ENCODE measurements at places on chromosomes 2 and 18.

GRCh38 chr2:64679673-64680425, 26.1 kb upstream of the SERTAD2 start:
- no peak for DNase-seq

GRCh38 chr2:132662732-132663131, 7.3 kb downstream of the LYPD1 start:
- no peak for DNase-seq

GRCh38 chr2:206274434-206275311, at the start of gene ZDBF2:
Gene ZDBF2 (plus strand): TSS chr2:206274663. CDS start chr2:206281850, 7,187 bp downstream.
- DNase-seq = peak; percentile 42

DNA sequence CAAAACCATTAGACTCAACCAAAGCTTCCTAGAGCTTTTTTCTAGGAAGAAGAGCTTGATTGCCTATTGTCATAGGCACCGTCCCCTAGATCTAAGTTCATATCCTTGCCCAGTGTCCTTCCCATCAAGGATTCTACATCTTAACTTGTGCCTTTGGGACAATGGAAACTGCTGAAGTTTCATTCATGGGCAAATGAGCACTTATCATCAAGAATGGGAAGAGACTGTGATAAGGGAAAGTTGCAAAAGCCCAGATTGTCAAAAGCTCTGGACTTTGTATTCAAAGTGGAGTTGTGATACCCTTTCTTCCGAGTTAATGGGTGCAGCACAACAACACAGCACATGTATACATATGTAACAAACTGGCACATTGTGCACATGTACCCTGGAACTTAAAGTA, 503.0 kb upstream of the KLHL29 start:
- no peak for DNase-seq

- no peak for DNase-seq
These were observed 1559.3 kb upstream of the ZEB2 start for GRCh38 chr2:146079216-146079615.

GRCh38 chr2:42207826-42208225, 38.7 kb downstream of the EML4 start:
- no peak for DNase-seq

DNA sequence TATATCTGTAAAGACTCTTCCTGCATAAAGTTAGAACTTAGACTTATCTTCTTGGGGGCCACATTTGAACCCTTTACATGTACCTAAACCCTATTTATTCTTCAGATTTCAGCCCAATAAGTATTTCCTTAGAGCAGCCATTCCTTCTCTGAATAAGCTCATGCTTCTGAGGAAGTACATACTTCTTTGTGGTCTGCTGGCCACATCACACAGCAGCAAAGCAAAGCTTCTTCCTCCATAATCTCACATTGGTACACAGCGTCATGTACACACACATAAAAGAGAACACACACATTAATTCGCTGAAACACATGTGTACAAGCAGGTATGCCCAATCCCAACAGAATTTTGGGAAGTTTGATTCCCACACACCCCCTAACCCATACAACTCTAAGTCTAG, 331.0 kb downstream of the CDH2 start:
- no peak for DNase-seq

DNA sequence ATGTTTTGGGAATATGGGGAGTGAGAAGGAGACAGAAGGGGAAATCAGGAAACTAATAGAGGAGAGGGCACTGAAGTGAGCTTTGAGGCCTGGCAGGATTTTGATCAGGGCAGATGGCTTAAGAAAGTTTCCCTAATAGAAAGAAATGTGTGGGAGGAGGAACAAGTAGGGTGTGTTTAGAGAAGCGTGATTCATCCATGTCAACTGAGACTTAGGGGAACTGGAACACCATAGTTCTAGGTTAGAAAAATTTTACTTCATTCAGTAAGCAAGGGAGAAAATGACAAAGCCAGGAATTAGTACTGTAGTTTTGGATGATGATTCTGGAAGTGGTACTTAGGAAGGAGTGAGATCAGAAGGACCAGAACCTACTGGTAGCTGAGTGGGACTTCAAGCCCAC, 296.0 kb downstream of the PLCL1 start:
- no peak for DNase-seq

DNA sequence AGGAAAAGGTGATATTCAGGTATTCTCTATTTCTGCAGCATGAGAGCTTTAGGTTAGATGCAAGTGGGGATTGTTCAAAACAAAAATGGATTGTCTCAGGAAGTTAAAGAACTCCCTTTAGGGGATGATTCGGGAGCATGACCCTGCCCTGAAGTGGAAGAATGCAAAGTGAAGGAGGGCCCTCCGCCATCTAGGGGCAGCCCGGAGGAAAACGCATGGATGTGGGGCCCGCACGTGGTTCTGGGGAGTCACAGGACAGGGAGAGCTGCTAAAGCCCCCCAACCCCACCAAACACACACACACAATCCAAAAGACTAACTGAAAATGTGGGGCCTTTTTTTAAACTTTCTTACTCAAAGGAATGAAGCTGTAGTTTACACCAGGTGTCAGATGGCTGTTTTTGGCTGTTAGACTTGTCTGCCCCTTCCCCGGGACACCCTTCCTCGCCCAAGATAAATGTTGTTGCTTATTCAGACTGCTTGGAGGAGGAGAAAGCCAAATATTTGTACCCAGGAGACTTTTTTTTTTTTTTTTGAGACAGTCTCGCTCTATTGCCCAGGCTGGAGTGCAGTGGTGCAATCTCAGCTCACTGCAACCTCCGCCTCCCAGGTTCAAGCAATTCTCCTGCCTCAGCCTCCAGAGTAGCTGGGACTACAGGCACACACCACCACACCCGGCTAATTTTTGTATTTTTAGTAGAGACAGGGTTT, 78.8 kb downstream of the HNRNPLL start:
- DNase-seq = no peak

GRCh38 chr2:236049981-236050380, 118.2 kb downstream of the GBX2 start:
- no peak for DNase-seq

DNA sequence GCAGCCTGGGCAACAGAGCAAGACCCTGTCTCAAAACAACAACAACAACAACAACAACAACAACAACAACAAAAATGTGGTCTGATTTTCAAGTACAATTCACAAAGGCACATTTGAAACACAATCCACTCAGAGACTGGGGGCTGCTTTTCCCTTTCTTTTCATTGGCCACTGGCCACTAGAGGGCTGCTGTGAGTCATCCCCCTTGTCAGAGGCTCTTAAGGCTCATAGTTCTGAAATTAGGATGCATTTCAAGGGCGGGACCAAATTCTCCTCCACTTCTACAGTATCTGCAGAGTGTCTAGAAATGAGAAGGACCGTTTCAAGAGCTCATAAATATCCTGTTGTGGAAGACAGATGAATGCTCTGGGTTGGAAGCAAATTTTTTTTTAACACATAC, 285.4 kb downstream of the NRXN1 start:
- no peak for DNase-seq

GRCh38 chr2:150517951-150518680, 30.6 kb upstream of the RND3 start:
- no peak for DNase-seq

GRCh38 chr2:7736646-7737305, 819.6 kb downstream of the RNF144A start:
- no peak for DNase-seq

- no peak for DNase-seq
These were observed 79.6 kb upstream of the ST6GAL2 start for GRCh38 chr2:106965611-106966010.

DNA sequence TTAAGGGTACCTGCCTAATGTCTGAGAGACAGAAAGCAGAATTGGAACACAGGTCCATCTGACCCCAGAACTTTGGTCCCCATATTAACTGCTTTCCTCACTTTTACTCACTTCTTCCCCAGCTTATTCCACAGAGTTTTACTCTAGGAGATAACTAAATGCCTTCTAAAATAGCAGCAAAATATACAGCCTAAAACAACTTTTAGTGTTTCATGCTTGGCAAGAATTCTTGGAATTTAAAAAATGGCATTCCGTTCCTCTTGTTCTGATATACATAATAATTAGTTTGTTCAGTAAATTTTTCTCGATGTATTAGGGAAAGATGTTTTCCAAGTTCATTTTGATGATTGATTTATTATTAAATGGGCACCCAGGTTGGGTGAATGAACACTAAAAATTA, 151.9 kb downstream of the FHOD3 start:
- DNase-seq = no peak

- no peak for DNase-seq
These were observed 184.7 kb downstream of the GFPT1 start for GRCh38 chr2:69202327-69202726.

- no peak for DNase-seq
These were observed 2187.6 kb upstream of the CELF4 start for GRCh38 chr18:39753178-39753577.

DNA sequence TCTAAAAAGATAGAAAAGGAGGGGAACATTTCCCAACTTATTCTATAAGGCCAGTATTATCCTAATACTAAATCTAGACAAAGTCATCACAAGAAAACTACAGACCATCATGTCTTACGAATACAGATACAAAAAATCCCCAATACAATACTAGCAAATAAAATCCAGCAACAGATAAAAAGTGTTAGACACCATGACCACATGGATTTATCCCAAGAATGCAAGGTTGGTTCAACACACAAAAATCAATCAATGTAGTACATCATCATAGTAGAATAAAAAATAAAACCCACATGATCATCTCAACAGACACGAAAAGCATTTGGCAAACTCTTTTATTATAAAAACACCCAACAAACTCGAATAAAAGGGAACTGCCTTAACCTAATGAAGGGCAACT, 18.5 kb downstream of the SLC66A2 start:
- DNase-seq = no peak

DNA sequence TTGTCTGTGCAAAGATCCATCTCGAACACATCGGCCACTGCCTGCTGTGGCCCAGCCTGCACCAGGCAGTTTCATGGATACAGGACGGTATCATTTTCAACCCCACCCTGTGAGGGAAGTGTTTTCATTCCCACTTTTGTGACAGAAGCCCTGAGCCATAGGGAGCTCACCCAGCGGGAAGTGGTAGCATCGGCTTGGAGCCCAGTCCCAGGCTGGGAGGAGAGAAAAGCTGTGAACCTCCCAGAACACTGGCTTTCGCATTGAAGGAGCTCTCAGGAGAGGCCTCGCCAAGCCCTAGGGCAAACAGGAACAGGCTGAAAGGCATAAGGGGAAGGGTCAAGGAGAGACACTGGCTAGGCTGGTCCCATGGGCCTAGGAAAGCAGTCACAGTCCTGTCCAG, 166.1 kb downstream of the TFCP2L1 start:
- no peak for DNase-seq

- DNase-seq = no peak
These were observed 955.8 kb downstream of the TDRD15 start for GRCh38 chr2:22079583-22079982.

- no peak for DNase-seq
These were observed 1564.6 kb upstream of the NXPH2 start for GRCh38 chr2:140344838-140345237.

DNA sequence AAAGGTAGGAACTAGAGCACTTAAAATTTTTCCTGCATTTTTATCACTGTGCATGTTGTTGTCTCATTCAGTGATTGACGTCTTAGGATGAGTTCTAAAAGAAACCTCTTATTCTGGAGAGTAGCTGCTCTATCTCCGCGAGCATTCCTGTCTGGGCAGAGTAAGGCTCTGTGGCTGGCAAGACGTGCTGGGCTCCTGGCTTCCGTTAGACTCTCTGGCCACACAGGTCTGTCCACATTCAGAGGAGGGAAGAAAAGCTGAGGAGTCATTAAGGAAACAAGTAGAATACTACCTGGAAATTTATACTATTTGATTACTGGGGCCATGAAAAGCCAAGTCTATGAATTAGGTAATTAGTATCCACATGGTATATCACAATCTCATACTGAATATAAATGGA, 138.0 kb upstream of the DNMT3A start:
- no peak for DNase-seq

GRCh38 chr2:242001853-242002252, 132.3 kb downstream of the RTP5 start:
- no peak for DNase-seq

GRCh38 chr18:58670404-58671110, 708 bp upstream of the MALT1 start:
- DNase-seq = no peak

DNA sequence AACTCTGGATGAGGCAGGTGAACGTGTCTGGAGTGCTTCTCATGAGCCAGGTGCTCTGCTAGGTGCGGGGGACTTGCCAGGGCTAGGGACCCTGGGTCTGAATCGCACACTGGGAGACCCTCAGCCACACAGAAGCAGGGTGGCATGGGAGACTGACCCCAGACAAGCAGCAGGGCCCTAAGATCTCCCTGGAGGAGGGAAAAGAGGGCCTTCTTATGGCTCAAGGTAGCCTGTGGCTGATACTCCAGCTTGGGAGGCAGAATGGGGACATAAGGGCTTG, 12.8 kb upstream of the CIB4 start:
- DNase-seq = no peak

DNA sequence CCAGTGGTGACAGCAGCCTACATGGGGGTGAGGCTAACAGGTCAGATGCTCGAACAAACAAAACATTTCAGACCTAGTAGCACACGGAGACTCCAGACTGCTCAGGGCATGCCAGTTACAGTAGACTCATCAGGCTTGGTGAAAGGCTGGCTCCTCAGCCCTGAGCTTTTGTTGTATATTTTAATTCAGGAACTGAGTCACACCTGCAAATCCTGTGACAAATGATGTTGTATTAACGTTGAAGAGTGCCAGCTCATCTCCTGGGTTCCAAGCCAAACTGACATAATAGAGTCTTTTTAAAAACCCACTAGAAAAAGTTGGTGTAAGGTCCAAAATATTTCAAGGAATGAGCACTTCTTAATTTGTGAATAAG, 65.3 kb downstream of the C1D start:
- DNase-seq = peak; percentile 17

- no peak for DNase-seq
These were observed 25.2 kb downstream of the MYCN start for GRCh38 chr2:15965564-15966019.

DNA sequence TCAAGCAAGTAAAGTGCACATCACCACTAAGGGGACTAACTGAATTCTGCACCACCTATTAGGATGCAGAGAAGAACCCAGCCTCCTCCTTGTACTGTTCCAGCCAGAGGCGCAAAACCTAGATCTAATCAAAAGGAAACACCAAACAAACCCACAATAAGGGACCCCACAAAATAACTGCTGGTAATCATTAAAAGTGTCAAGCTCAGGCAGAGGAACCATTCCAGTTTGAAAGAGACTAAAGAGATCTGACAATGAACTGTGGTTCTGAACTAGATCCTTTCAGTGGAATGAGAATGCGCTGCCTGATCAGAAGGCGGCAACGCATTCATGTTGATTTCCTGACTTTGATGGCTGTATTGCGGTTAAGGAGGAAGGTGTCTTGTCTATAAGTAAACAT, 16.8 kb downstream of the HDLBP start:
- DNase-seq = no peak

DNA sequence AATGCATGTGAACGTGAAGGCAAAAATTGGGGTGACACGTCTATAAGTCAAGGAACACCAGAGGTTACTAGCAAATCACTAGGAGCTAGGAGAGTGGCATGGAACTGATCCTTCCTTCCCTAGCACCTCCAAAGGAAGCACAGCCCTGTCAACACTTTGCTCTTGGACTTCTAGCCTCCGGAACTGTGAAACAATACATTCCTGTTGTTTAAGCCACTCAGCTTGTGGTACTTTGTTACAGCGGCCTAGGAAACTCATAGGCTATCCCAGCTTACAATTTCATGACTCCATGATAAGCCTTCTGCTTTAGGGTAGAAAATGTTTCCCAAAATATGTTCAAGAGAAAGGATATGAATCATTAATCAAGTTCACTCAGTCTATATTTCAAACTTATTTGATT, 798.1 kb downstream of the DCDC2C start:
- DNase-seq = no peak

GRCh38 chr18:49023938-49024803, 73.4 kb upstream of the SMAD7 start:
- DNase-seq = no peak
